ENCODE measurements at places on chromosomes 7 and 10.
A peak's percentile ranks its signal among the peaks of the same experiment; 100 is the strongest.

DNA sequence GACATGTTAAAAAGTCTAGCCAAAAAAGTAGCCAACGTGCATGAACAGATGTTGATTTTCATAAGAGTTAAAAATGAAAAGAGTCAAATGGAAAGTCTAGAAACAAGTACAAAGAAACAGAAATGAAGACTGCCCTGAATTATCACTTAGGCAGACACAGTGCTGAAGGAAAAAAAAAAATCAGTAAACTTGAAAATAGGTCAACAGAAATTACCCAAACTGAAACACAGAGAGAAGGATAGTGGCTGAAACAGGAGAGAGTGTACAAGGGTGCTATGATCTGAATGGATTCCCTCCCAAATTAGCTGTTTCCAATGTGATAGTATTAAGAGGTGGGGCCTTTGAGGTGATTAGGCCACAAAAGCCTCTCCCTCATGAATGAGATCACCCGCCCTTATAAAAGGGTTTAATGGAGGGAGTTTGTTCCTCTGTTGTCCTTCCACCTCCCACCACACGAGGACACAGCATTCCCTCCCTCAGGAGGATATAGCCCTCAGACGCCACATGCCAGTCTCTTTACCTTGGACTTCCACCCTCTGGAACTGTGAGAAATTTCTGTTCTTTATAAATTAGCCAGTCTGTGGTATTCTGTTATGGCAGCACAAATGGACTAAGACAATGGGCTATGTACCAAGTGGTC is 249.7 kb downstream of the AHR start:
- DNase-seq: no peak

DNA sequence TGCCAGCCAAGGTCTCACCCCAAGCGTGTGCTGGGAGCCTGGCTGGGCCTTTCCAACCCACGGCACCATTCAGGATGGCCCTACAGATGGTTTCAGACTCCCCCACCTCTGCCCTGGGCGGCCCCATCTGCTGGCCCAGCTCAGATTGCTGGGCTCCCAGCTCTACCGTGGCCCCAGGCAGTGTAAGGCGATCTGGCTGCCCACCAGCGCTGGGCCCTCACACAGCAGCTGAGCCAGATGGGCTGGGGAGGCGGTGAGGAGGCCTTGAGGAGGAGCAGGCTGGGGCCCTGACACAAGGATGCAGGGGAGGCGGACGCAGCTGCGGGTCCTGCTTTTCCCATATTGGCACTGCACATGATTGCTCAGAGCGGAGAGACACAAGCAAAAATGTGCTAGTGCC is 162.8 kb downstream of the NRF1 start:
- DNase-seq: peak; percentile 97

DNA sequence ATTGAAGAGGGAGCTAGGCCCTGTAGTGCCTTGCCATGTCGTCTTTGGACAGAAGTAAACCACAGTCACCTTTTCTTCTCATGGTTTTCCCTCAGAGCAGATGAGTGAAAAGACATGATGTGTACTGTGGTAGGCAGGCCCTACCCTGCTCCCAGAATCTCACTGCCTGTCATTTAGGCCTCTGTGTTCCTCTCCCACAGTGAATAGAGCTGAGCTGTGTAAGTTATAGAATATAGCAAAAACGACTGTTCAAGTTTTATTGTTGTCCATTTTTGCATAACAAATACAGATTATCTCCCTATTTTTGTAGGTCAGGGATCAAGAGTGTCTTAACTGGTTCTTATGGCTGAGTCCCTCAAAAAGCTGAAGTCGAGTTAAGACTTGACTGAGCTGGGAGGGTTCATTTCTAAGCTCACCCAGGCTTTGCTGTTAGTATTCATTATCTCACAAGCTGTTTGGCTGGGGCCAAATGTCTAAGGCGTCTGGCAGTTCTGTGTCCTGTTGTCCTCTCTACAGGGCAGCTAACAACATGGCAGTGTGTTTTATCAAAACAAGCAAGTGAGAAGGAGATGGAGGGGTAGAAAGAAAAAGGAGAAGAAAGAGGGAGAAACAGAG is 780.9 kb upstream of the POM121L12 start:
- DNase-seq: no peak

- no peak for DNase-seq
Observed at GRCh38 chr10:44989597-44990301, 11.0 kb upstream of the ZNF22 start.

GRCh38 chr7:47582764-47583738 is 1.1 kb upstream of the TNS3 start:
- DNase-seq: no peak

GRCh38 chr10:132054564-132054963 is 11.2 kb upstream of the JAKMIP3 start:
- no peak for DNase-seq

GRCh38 chr10:58721601-58722281 is 209.1 kb downstream of the BICC1 start:
- DNase-seq: no peak

GRCh38 chr10:59082249-59082648 is 94.2 kb upstream of the PHYHIPL start:
- no peak for DNase-seq

- DNase-seq: no peak
Observed at GRCh38 chr10:17984056-17984455, 32.3 kb downstream of the SLC39A12 start.

DNA sequence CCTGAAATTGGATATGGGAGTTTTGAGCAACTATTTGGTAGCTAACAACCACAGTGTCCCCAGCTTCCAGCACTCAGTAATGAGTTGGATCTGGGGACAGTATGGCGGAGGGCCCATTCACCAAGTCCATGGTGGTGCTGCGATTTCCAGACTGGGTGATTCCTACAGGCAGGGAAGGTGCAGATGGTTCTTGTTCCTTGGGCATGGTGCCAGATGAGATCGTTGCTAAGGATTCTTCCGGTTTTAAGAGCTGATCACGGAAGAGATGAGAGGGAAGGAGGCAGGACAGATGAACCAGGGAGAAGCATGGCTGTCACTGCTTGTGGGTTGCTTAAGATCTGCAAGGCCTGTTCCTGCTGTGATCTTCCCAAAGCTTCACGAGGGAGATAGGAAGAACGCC is 380.3 kb downstream of the TCERG1L start:
- DNase-seq: no peak

Measured in DMS 273 treated with DMSO at 0.1 percent for 48 hours (cell line).